ENCODE measurements at places on chromosomes 7 and 10.

DNA sequence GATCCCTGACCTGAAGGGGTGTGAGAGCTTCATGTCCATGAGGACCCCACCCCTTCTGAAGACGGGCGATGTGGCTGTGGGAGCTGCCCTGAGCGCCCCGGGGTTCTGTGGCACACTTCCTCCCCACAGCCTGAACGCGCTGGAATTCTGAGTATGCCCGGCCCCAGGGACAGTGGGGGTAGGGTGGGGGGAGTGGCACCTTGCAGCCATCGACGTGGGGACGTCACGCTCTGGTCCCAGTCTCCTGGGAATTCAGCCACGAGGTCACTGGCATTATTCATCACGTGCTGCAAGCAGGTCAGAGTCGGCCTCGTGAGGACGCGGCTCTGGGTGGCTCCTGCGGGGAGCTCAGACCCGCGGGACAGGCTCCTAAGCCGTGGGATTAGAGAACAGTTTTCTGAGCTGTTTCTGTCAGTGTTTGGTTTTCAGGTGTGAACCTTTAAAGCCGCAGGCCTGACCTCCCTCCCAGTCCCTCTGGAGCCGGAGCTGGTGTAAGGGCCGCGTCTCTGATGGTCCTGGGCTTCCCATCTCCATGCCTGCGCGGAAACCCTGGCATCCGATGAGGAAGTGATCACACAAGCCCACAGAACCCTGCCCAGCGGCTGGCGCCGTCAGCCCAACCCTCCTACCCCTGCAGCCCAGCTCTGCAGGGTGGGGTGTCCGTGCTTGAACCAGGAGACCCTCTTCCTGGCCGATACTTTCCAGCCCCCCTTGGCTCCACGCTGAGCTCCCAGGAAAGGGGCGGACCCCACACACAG, 16.1 kb downstream of the GPR146 start:
- no peak for DNase-seq

DNA sequence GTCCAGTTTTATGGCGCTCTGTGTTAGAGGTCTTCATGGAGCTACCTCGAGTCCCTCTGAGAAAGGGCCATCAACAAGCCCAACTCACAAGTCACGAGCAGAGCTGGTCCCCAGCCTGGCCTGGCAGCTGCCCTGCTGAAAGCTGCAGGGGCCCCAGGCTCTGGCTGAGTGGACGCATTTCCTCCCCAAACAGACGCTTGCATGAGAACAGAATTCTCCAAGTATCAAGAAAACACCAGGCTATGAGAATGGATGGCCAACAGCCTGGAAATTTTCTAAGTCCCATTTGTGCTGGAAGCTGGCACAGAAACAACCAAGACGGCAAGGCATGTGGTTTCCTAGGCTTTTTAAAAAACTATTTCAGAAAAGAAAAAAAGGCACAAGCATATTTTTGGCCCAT, 114.8 kb downstream of the FAM53B start:
- DNase-seq, result no peak

DNA sequence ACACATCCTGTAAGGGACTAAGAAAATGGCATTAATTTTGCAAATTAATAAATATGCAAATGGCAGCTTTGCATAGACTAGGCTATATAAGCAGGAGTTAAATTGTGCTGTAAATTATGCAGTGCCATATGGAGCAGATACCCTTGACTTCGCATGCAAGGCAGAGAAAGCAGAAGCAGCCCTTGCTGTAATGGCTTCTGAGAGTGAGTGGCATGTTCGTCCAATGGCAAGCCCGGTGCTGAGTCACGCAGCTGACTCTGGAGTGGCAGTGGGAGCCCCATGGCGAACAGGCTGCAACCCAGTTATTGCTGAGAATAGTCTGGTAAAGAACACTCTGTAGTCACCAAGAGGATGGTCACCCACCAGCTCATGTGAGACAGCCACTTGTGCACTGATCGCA, 1186.5 kb downstream of the TYW1 start:
- DNase-seq, result no peak

- DNase-seq, result no peak
These were observed 151.2 kb downstream of the AUTS2 start for GRCh38 chr7:69749372-69749979.

DNA sequence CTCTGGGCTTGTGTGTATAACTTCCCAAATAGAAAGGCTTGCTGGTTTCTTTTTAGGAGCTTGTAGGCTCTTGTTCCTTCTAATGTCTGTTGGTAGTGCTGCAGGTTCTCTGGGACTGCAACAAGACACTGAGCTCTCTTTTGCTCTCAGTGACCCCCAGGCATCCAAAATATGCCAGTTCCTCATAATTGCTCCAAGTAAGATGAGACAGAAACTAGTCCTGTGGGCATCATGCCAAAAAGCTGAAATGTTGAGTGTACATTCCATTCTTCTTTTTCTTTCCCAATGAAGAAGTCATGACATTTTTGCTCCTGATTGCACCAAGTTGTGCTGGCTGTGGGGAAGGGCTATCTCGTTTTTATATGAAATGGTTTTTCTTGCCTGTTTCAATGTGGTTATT, 7.1 kb upstream of the BTBD16 start:
- DNase-seq, result no peak

DNA sequence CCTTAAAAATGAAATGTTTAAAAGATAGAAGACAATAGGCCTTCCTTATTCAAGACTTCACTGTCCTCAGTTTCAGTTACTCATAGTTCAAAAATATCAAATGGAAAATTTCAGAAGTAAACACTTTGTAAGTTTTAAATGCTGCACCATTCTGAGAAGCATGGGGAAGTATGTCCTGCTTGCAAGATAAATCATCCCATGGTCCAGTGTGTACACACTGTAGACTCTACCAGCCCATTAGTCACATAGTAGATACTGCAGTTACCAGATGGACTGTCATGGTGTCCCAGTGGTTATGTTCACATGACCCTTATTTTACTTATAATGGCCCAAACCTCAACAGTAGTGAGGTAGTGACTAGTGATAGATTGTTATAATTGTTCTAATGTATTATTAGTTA, 69.5 kb downstream of the PTPN12 start:
- no peak for DNase-seq

DNA sequence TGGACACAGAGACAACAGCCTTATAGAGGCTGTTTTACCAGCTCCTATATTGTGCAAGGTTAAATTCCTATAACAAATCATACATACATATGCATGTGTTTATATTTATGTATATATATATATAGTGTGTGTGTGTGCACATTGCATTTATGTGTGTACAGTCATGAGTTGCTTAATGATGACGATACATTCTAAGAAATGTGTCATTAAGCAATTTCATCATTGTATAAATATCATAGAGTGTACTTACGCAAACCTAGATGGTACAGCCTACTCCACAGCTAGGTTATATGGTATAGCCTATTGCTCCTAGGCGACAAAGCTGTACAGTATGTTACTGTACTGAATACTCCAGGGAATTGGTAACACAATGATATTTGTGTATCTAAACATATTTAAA, 30.1 kb upstream of the TNKS2 start:
- DNase-seq, result no peak

- DNase-seq, result no peak
These were observed 72.3 kb downstream of the ELMO1 start for GRCh38 chr7:37376386-37376785.

DNA sequence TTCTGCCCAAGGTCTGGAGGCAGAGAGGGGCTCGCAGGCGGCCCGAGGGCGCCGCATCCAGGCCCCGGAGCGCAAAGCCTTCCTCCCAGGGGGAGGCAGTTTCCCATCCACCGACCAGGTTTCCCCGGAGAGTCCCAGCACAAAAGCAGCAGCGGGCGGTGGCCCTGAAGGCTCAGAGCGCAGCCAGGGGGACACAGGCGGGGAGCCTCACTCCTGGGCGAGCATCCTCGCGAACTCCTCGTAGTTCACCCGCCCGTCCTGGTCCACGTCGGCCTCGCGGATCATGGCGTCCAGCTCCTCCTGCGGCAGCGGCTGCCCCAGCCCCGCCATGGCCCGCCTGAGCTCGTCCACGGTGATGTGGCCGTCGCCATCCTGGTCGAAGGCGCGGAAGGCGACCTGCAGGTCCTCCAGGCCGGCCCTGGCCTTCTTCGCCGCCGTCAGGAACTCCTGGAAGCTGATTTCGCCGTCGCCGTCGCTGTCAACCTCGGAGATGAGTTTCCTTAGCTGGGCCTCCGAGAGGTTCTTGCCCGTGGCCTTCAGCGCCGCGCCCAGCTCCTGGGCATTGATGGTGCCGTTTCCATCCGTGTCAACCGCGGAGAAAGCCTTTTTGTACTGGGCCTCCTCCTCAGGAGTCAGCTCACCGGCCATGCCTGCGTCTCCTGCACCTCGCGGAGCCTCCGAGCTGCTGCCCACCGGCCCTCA, 428 bp downstream of the CALML5 start:
- DNase-seq, result no peak

DNA sequence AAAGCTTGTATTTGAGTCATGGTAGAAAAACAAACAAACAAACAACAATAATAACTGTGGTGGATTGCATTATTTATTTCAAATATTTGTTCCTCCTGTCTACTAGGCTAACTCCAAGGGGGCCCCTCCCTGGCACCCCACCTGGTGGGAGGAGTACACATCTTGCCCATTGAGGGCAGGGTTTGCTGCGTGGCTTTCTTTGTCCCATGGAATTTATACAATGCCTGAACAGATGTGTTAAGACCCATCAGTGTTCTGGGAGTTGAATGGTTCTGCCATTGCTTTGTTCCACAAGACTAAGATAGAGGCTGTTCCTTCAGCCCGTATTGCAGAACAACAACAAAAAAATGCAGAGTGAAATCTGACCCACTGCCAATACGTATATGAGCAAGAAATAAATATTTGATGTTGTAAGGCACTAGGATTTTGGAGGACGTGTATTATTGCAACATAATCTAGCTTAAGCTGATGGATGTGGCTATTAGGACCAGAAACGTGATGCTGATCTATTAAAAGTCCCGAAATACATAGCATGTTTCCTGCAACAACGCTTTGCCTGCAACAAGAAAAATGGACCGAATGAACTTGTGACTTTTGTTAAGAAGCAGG, 119.1 kb upstream of the JCAD start:
- DNase-seq, result no peak

DNA sequence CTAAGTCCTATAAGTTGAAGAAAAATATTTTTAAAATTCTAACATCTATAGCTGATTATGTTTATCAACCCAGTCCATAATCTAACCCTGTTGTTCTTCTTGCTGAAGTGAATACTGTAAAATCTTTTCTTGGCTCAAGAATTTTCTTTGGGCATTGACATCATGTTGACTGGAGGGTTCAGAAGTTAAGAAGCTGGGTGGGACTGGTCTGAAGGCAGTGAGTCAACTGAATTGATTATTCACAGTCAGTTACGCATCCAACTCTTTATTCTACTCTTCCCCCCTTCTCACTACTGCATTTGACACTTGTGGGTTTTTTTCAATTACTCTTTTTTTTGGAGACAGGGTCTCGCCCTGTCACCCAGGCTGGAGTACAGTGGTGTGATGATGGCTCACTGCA, 31.0 kb downstream of the DENND2A start:
- DNase-seq, result no peak

- no peak for DNase-seq
These were observed 243.2 kb upstream of the SLC26A5 start for GRCh38 chr7:103689255-103689654.

- no peak for DNase-seq
These were observed 882 bp downstream of the DLX6 start for GRCh38 chr7:97006055-97006815.

DNA sequence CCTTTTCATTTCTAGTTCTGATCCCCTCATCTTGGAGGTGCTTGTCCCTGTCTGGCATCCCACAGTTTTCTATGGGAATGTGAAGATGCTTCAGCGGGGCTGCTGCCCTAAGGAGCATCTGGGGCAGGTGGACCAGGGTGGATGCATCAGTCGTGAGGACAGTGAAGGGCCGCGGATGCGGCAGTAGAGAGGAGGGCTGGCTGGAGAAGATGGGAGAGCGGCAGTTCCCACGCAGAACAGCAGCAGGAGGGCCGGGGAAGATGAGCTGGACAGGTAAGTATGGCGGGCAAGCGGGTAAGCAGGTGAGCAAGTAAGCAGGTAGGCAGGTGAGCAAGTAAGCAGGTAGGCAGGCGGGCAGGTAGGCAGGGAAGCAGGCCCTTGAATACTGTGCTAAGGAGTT, 48.9 kb downstream of the ASB13 start:
- no peak for DNase-seq

- no peak for DNase-seq
These were observed 15.1 kb downstream of the TMEM60 start for GRCh38 chr7:77783111-77783510.

- no peak for DNase-seq
These were observed 244.7 kb downstream of the KIF20B start for GRCh38 chr10:89946106-89946505.

DNA sequence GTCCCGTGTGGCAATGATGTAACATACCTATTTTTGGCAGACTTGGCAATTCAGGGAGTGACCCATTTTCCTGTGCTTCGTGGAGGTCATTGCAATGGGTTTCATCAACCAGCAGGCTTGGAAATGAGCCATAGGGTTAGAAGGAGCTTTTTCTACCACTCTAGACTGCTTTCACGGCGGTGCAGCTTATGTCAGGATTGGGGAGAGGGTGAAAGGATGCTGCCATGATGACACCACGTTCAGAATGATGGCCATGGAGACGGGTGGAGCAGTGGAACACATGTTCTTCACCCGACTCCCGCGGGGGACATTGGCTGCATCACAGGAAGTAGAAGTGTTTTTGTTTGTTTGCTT, 220.2 kb downstream of the EMX2 start:
- no peak for DNase-seq

- no peak for DNase-seq
These were observed 11.3 kb downstream of the JAKMIP3 start for GRCh38 chr10:132077091-132077490.

DNA sequence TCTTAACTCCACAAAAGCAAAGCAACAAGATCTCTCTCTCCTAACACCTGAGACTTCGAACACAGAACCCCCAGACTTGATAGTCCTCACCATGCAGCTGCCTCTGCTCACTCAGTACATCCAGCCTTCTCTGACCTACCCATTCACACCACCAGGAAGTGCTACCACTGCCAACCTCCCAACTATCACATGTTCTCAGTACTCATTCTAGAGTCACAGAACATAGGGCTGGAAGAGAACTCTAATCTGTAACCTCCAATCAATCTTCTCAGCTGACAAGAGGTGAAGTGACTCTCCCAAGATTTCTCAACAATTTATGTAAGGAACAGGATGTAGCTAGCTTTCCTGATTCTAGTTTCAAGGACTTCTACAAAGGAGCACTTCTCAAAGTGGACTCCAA, 3.8 kb downstream of the NUDCD3 start:
- no peak for DNase-seq

- DNase-seq, result no peak
These were observed 9.5 kb downstream of the GIGYF1 start for GRCh38 chr7:100684534-100685042.

GRCh38 chr7:93138576-93138975, 9.6 kb downstream of the SAMD9L start:
- DNase-seq, result no peak
